ENCODE measurements at places on chromosomes 5 and 9.

- DNase-seq = no peak
These were observed 319.1 kb upstream of the IRX4 start for GRCh38 chr5:2201832-2202231.

GRCh38 chr9:81597419-81598122 is 91.8 kb downstream of the TLE1 start:
- DNase-seq = no peak

DNA sequence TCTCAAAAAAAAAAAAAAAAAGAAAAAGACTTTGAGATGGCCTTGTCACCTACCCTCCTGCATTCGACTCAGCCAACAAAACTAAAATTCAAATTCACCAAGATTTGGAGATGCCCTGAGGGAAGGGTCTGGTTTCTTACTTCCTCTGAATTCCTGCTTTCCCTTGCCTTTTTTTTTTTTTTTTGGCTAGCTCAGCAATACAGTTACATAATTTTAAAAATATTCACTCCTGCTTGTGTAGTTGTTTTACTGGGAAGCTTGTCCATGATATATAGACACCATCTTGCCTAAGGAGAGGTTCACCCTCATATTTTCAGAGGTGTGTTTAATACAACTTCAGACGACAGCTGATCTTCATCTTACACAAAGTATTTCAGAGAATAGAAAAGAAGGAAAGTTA is 21.3 kb upstream of the SERINC5 start:
- DNase-seq = no peak

DNA sequence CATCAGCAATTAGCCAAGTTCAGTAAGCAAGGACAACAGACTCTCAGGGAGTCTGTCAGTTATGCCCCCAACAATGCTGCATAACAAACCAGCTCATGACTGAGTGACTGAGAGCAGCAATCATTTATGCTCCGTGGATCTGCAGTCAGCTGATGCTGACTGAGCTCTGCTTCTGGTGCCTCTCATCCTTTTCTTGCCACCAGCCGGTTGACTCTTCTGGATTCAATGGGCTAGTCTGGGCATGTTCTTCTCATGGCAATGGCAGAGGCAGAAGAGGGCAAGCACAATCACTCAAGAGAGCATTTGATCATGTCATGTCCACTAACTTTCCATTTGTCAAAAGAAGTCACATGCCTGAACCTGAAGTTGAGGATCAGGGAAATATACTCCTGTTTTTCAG is 157.0 kb upstream of the NTRK2 start:
- DNase-seq = no peak

DNA sequence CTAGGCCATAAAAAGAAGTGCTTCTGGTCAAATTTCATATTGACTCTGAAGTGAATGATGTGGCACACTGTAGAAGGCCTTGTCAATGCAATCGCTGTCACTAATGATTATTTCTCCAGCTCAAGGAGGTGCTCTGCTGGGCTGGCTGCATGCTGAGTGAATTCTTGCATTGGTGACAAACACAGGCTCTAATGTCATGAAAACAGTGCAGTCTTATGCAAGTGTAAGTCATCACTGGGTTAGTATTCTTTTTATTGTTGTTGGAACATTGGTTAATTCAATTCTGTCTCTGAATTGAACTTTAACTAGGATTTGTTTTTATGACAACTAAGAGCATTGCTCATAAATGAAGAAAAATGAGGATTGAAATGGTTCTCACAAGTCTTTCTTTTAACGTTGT is 57.3 kb upstream of the CD180 start:
- no peak for DNase-seq

DNA sequence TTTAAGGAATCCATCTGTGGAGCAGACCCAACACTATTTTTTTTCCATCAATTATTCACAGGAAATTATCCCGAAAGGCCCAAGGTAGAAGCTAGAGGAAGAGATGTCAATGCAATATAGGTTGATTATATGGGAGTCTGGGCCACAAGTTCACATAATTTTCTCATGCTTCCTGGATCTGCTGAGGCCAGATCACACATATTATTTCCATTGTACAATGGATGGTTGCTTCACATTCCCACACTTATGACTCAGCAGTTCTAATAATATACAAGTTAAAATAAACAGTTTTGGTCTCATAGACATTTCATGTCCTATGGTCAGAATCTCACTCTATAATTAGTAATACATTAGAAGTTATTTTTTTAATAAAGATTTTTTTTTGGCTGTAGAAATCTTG is 66.0 kb upstream of the PTPRD start:
- DNase-seq = no peak

DNA sequence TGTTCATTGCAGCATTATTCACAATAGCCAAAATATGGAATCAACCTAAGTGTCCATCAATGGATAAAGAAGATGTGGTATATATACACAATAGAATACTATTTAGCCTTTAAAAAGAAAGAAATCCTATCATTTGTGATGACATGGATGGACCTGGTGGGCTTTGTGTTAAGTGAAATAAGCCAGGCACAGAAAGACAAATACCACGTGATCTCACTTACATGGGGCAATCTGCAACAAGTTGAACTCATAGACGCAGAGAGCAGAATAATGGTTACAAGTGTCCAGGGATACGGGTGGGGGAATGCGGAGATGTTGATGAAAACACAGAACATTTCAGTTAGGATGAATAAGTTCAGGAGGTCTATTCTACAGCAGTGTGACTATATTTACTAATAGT is 66.4 kb upstream of the ALDH1B1 start:
- no peak for DNase-seq

All from SIG-M5 (cell line).